Left ventricle myocardium inferior (tissue), 1 donor: ENCODE measurements at places on chromosomes 7 and 10. TPM values are rescaled to one million over a fixed set of nuclear protein-coding genes. Genes with fewer than 3 reads are reported as not detected.

GRCh38 chr10:125417605-125418004 is 257.2 kb upstream of the CTBP2 start:
- H3K4me3 ChIP-seq, result no peak overlapping the region
- H3K36me3 ChIP-seq, result no peaks in the 10 kb centered on the region
- H3K27ac ChIP-seq, result no peak overlapping the region
- peaks cover 62% of the 10 kb centered on the region for H3K27me3 ChIP-seq

- no peak overlapping the region for H3K27ac ChIP-seq
- no peaks in the 10 kb centered on the region for H3K4me1 ChIP-seq
- H3K36me3 ChIP-seq, result no peaks in the 10 kb centered on the region
- peaks cover 2% of the 10 kb centered on the region for H3K27me3 ChIP-seq
- H3K4me3 ChIP-seq, result no peak overlapping the region
Measured at GRCh38 chr7:24175603-24176002, 108.4 kb upstream of the NPY start.

- no peaks in the 10 kb centered on the region for H3K27me3 ChIP-seq
- H3K4me3 ChIP-seq, result no peak overlapping the region
- peak overlapping the region; percentile 63 for H3K27ac ChIP-seq
- H3K4me1 ChIP-seq, result peaks cover 28% of the 10 kb centered on the region
Measured at GRCh38 chr7:112173568-112173905, 32.7 kb downstream of the DOCK4 start.

- peak overlapping the region; percentile 98 for H3K27ac ChIP-seq
- H3K4me1 ChIP-seq, result peaks cover 60% of the 10 kb centered on the region
- H3K27me3 ChIP-seq, result no peaks in the 10 kb centered on the region
- DNase-seq, result peak; percentile 83
Measured at GRCh38 chr10:6201516-6201975, 1.2 kb upstream of the PFKFB3 start.

DNA sequence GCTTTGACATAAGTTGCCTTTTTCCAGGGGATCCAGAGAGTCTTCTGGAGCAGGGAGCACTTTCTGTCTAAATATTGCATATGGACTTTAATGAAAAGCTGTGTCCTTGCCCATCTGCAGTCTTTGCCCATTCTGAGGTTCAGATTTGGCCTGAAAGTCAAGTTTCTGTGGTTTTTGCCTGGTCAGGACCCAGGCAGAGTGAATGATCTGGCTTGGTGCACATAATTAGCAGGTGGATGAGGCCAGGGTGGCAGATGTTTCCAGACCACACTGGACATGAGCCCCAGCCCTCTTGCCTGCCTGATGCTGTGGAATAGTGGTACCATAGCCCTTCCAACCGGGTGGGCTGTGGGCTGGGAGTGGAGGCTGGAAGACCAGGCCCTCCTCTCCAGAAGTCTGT is 11.0 kb downstream of the HECW1 start:
- H3K4me1 ChIP-seq, result no peaks in the 10 kb centered on the region
- H3K4me3 ChIP-seq, result no peak overlapping the region
- no peak overlapping the region for H3K27ac ChIP-seq

- H3K27ac ChIP-seq, result peak overlapping the region; percentile 92
- no peak for DNase-seq
- no peaks in the 10 kb centered on the region for H3K27me3 ChIP-seq
- H3K4me3 ChIP-seq, result peak overlapping the region; percentile 88
- H3K4me1 ChIP-seq, result peaks cover 69% of the 10 kb centered on the region
Measured at GRCh38 chr7:36154255-36155212, 1.5 kb downstream of the EEPD1 start.

DNA sequence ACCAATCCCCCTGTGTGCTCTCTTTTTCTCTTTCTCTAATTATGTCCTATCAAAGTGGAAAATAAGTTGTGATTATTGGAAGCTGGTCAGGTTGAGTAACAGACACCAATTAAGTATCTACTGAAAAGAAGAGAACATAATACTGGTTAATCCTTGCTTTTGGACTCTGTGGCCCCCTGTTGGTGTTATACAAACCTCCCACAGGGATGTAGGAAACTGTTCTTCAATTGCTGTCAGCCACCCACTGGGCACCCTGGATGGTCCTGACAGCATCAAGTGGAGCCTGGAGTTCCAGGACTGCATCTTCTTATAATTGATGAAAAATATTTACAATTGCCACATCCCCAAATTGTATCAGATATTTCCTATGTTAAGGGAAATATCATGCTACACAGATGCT is 939.7 kb downstream of the KCNMA1 start:
- no peaks in the 10 kb centered on the region for H3K4me1 ChIP-seq
- H3K27ac ChIP-seq, result no peak overlapping the region
- H3K4me3 ChIP-seq, result no peak overlapping the region
- H3K27me3 ChIP-seq, result no peaks in the 10 kb centered on the region
- H3K36me3 ChIP-seq, result no peaks in the 10 kb centered on the region
- no peak for DNase-seq

DNA sequence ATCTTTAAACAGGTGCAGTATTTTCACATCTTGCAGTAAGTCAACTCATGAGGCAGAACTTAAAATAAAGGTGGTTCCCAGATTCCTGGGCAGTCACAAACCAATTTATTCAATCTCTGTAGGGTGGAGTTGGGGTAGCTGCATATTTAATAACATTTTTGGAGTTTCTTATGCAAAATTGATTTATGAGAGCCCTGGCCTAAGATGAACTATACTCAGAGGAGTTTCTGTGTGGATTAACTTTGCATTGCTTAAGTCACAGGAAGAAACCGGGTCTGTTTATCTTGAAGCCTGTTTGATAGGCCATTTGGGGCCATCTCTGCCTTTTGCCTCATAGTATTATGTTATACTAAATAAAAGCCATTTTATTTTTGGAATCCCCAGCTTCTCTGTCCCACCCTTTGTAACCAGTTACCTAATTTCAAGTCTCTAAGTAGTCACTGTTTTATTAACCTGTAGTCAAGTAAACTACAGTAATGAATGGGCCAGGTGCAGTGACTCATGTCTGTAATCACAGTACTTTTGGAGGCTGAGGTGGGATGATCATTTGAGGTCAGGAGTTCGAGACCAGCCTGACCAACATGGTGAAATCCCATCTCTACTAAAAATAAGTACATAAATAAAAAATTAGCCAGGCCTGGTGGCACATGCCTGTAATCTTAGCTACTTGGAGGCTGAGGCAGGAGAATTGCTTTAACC is 104.4 kb upstream of the FAM3C start:
- no peaks in the 10 kb centered on the region for H3K27me3 ChIP-seq
- DNase-seq, result no peak
- no peak overlapping the region for H3K27ac ChIP-seq
- H3K4me3 ChIP-seq, result no peak overlapping the region

- H3K4me1 ChIP-seq, result no peaks in the 10 kb centered on the region
- H3K36me3 ChIP-seq, result no peaks in the 10 kb centered on the region
- DNase-seq, result no peak
- H3K4me3 ChIP-seq, result no peak overlapping the region
- peaks cover 14% of the 10 kb centered on the region for H3K27me3 ChIP-seq
- no peak overlapping the region for H3K27ac ChIP-seq
Measured at GRCh38 chr7:7432979-7433378, 102.7 kb downstream of the COL28A1 start.

DNA sequence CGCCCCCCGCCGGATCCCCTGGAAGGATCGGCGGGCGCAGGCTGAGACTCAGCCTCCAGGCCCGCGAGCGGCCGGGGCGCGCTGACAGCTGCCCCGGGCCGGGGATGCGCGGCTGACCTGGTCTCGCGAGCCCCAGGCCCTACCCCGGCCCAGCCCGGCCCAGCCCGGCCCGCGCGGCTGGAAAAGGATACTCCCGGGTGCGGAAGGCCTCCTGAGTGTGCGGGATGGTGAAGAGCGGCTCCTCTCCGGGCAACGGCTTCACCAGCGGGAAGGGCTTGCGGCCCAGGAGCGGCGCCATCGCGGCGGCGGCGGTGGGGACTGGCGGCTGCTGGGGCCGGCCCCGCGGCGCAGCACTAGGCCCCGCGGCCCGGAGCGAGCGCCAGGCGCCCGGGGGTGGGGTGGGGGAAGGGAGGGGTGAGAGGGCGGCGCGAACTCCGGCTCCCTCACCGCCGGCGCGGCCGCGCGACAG is 423 bp downstream of the BAZ1B start:
- peaks cover 63% of the 10 kb centered on the region for H3K4me1 ChIP-seq
- peak overlapping the region; percentile 96 for H3K27ac ChIP-seq
- DNase-seq, result peak; percentile 74
- peaks cover 2% of the 10 kb centered on the region for H3K36me3 ChIP-seq
- H3K4me3 ChIP-seq, result peak overlapping the region; percentile 93

DNA sequence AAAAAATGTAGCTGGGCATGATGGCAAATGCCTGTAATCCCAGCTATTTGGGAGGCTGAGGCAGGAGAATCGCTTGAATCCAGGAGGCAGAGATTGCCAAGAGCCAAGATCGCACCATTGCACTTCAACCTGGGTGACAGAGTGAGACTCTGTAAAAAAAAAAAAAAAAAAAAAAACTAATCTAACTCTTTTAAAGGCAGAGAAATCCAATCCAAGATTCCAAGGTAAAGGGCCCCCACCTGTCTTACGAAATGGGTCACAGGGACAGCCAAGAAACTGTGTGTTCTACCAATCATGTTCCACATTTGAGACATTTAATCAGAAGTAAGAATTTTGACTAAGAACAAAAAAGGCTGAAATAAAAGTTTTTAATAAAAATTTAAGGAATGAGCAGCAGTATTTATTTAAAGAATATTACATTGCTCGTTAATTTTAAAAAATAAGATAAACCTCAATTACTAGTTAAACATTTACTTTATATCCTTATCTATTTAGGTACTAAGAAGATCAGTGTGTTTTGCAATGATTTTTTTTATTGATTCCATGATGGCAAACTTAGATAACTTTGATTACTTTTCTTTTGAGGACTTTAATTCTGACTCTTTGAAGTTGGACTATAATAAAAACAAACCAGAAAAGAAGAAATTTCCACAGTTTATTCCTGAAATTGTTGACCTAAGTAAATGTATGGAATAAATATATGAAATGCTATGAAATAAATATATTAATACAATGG is 6.7 kb upstream of the OAT start:
- no peak for DNase-seq
- H3K27ac ChIP-seq, result no peak overlapping the region
- no peaks in the 10 kb centered on the region for H3K36me3 ChIP-seq
- H3K4me1 ChIP-seq, result no peaks in the 10 kb centered on the region
- H3K4me3 ChIP-seq, result no peak overlapping the region
- peaks cover 86% of the 10 kb centered on the region for H3K27me3 ChIP-seq

DNA sequence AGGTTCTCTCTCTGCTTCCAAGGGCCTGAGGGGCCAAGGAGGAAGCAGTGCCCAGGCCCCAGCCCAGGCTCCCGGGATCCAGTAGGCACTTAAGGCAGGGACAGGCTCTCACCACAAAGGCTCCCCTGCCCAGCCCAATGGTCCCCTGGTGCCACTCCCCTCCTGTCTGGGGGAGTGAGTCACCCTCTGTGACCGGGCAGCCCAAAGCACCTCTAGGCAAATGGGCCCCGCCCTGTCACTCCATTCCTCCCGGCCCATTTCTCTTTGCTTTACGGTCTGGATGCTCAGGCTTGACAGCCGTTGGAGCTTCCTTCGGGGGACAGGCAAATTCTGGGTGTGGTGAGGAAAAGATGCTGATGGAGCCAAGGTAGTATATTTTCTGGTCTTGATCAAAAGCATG is at the start of gene CALHM3:
Gene CALHM3, minus strand, starts transcription at position 106 of the 400 bp plus-strand sequence. CDS start 208 bp downstream, outside the sequence.
- H3K36me3 ChIP-seq, result no peaks in the 10 kb centered on the region
- no peak within 1 kb of the TSS for H3K27ac ChIP-seq
- DNase-seq, result no peak
- H3K4me3 ChIP-seq, result no peak within 1 kb of the TSS
- peaks cover 7% of the 10 kb centered on the region for H3K4me1 ChIP-seq

DNA sequence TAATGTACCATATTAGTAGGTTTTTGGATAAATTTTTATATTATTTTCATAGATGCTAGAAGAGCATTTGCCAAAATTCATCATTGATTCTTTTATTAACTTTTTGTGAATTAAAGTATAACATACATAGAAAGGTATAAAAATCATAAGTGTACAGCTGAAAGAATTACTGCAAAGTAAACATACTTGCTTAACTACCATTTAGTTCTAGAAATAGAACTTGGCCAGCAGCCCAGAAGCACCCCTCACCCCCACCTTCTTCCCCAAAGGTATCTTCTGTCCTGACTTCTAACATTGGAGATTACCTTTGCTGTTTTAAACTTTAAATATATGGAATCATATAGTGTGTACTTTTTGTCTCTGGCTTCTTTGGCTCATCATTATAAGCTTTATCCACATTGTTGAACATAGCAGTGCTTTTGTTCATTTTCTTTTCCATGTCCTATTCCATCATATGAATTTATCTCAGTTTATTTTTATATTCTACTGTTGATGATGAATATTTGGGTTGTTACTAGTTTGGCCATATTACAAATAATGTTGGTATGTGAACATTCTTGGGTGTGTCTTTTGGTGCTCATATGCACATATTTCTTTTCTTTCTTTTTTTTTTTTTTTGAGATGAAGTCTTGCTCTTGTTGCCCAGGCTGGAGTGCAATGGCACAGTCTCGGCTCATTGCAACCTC is 142.8 kb downstream of the ADK start:
- H3K27me3 ChIP-seq, result no peaks in the 10 kb centered on the region
- peak overlapping the region; percentile 65 for H3K27ac ChIP-seq
- H3K4me1 ChIP-seq, result peaks cover 44% of the 10 kb centered on the region
- no peaks in the 10 kb centered on the region for H3K36me3 ChIP-seq
- no peak overlapping the region for H3K4me3 ChIP-seq

PPP1R3A gene
- 133 TPM for total RNA-seq

SP8 gene
- not detected for total RNA-seq

CXCL12 gene
- 130 TPM for total RNA-seq

HECW1 gene
- not detected for total RNA-seq

TSPAN33 gene
- total RNA-seq, result 9.7 TPM

PHYHIPL gene
- total RNA-seq, result 0.11 TPM

GIMAP6 gene
- 24.3 TPM for total RNA-seq

TMEM130 gene
- total RNA-seq, result not detected

DNAJC12 gene
- 6.1 TPM for total RNA-seq

TMEM213 gene
- total RNA-seq, result not detected

UNCX gene
- not detected for total RNA-seq

SLC13A4 gene
- total RNA-seq, result 0.44 TPM
